Substantia nigra (tissue), 51 donors: ENCODE measurements at places on chromosomes 12 and 14.

- DNase-seq: no peak
These were observed 27.5 kb downstream of the P2RX4 start for GRCh38 chr12:121237415-121237814.

GRCh38 chr12:109685574-109686447 is 27.8 kb upstream of the FAM222A start:
- DNase-seq: no peak

DNA sequence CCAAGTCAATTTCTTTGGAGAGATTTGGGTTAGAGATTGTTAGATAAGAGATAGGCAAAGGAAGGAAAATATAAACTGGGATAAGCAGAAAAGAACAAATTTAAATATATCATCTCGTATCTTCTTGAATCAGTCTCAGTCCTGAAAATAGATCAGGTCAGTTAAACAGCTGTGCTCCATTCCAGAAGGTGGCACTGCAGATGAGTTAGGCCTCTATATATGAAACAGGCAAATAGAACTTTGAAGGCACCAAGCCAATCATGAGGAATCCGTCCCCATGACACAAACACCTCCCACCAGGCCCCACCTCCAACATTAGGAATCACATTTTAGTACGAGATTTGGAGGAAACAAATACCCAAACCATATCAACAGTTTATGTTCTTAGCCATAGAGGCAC is 605.5 kb upstream of the USP15 start:
- no peak for DNase-seq

DNA sequence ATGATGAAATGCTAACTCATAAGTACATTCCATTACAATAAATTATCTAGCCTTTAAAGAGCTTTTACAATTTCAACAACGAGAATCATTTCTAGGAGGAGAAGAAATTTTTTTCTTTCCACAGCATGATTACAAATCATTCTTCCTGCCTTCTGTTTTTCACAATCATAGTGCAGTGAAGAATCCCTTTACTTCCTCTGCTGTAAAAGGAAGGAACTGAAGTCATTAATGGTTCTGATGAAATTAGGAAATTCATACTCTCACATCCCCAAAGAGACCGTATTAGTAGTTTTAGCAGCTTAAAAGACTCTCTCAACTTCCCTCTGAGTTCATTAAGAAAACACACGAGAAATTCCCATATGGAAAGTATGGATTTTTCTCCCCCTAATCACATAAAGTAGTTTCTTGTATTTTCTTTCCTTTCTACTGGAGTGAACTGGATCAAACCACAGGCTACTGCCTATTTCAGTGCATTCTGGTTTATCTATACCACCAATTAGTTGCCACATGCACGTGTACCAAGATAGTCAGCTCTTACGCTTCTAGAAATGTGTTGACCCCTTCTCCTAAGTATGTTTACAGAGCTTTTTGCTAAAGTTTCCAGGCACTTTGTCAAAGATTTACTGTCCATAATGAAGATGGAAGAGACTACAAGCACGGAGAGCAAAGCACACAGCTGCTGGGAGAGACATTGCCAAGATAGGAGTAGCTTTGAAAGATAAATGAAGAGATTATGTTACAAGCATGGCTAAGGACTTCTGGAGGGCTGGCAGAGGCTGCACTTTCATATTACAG is 58.9 kb upstream of the KITLG start:
- no peak for DNase-seq

- DNase-seq: no peak
These were observed 13.8 kb upstream of the DCN start for GRCh38 chr12:91196436-91196835.

GRCh38 chr14:70934502-70935134 is 27.4 kb downstream of the PCNX1 start:
- DNase-seq: no peak

- DNase-seq: no peak
These were observed 49.5 kb downstream of the KDM2B start for GRCh38 chr12:121531356-121531750.
